Fibroblast of lung (primary cell): ENCODE measurements at places on chromosomes 6 and 20.

GRCh38 chr20:60091861-60092260 lies 133.6 kb downstream of the CDH26 start:
- DNase-seq = no peak

- DNase-seq = no peak
These were observed 313.8 kb downstream of the COL12A1 start for GRCh38 chr6:74892091-74892490.

- DNase-seq = peak; percentile 35
These were observed 192.0 kb downstream of the PREX1 start for GRCh38 chr20:48635791-48636267.

- no peak for DNase-seq
These were observed 6.2 kb downstream of the GDF5 start for GRCh38 chr20:35431621-35432429.

- DNase-seq = peak; percentile 90
These were observed 203.7 kb downstream of the NFATC2 start for GRCh38 chr20:51338692-51339440.

DNA sequence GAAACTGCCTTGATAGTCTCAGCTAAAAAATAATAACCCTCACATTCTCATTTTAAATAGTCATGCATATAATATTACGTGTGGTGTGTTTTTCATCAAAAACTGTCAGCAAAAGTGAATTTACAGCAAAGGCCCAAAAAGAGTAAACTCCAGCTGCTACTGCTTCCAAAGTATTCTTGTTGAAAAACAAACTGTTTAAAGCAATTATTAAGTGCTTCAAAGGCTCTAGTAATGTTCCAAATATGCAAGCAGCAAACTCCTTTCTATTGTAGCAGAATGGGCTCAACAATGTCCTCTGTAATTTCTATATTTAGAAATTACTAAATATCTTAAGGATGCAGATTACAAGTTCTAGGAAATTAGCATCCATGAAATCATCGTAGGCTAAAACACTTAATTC lies 280.0 kb upstream of the TBX18 start:
- DNase-seq = no peak

- peak; percentile 51 for DNase-seq
These were observed 170.1 kb upstream of the LAMP5 start for GRCh38 chr20:9344083-9344920.
